Right forelimb (tissue), 1 donor: ENCODE measurements at places on chromosomes 13 and 19.
A peak's percentile ranks its signal among the peaks of the same experiment; 100 is the strongest.

DNA sequence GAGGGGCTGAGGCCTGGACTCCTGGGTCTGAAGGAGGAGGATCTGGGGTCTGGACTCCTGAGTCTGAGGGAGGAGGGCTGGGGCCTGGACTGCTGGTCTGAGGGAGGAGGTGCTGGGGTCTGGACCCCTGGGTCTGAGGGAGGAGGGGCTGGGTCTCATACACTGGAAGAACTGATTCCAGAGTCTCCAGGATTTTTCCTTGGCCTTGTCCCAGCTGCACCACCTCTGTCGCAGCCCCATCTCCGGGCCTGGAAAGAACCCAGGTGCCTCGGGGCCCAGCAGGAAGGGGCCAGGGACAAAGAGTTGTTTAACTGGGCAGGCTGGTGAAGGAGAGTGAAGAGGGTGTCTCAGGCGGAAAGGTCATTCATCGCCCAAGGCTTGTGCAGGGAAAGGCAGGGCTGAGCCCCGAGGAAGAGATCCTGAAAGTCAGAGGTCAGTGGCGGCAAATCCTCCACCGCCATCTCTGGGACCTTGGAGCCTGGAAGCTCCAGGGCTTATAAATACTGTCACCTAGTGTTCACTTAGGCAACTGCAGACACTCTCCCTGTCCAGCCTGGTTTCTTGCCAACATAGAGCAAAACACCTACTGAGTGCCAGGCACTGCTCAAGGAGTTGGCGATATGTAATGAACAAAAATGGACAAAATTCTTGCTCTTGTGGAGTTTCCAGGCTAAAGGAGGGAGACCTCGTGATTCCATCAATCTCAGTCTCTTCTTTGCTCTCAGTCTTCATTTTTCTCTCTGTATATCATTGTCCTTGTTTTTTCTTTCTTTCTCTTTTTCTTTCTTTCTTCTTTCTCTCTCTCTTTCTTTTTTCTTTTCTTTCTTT lies 4.4 kb upstream of the KCNN4 start:
- peak; percentile 64 for DNase-seq

- DNase-seq: no peak
Observed at GRCh38 chr19:48910803-48911202, 10.7 kb downstream of the NUCB1 start.

DNA sequence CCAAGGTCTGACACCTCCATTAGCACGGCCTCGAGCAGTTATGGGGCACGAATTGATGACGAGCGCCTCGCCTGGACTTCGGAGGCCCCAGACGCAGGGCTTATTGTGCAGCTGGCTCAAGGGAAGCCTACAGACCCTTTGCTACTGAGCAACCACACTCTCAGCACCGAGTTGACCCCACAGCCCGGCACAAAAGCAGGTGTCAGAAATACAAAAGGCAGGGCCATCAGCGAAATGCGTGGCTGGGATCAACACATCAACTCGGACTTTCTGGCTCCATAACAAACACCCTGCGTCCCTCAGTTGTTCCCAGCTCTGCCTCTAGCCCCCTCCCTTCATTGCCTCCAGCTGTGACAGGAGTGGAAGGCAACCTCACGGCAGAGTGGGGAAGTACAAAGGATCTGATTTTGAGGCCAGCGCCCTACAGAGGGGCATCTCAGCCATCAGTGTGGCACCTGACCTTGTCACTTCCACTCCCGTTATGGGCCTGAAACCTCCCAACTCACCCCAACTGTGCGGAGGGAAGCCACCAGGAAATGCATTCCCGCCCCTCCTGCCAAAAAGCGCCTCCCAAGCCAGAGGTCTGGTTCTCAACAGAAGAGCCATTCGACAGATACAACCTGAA lies 18.0 kb downstream of the PEPD start:
- no peak for DNase-seq

DNA sequence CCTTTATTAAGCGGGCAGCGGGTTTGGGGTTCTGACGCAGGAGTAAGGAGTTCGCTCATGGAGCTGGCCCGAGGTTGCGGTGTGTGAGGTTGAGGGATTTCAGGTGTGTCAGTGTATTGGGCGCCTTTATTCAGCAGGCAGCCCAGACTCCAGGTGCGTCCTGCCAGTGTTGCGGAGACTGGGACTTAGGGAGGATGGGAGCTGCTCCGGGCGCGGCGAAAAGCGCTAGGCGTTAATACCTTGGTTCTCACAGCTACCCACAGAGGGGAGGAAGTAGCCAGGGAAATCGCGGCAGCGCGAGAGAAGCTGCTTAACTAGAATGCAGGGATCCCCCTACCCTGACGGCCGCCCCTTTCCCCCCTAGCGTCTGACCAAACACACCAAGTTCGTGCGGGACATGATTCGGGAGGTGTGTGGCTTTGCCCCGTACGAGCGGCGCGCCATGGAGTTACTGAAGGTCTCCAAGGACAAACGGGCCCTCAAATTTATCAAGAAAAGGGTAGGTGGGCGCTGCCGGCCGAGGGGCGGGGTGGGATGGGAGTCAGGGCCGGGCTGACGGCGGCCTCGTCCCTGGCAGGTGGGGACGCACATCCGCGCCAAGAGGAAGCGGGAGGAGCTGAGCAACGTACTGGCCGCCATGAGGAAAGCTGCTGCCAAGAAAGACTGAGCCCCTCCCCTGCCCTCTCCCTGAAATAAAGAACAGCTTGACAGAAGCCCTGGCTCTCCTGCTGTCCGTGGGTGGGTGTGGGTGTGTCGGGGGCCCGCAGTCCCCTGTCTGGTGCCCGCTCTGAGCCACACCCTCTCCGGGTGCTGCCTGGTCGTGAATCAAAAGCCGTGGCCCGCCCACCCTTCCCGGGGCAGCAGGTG lies 1.1 kb downstream of the RPL36 start:
- DNase-seq: peak; percentile 80

- no peak for DNase-seq
Observed at GRCh38 chr19:37989855-37990254, 82.8 kb downstream of the SIPA1L3 start.

- no peak for DNase-seq
Observed at GRCh38 chr19:32542477-32543108, 38.4 kb upstream of the PDCD5 start.

DNA sequence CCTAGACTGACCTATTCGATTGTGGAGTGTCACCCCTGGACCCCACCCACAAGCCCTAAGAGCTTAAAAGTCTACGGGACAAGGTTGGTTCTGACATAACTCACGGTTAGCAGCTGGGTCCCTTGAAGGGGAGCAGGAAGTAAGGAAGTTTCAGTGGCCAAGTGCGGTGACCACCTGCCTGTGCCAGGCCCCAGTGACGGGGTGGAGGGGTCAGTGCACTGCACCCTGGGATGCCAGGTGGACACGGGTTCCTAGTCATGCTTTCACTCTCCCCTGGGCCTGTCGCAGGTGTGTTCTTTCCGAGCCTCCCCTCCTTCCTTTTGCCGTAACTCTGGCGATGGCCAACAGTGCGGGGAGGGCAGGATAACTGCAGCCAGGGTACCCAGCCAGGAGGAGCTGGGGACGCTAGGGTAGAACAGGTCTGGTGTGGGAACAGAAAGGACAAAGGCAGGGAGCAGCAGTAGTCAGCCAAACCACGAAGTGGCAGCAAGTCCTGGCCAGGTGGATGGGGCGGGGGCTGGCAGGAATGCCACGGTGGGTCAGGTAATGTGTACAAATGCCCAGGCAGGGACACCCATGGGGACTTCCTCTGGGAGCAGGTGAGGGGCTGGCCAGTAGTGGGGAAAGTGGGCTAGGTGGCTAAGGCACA lies 58.3 kb downstream of the RGCC start:
- no peak for DNase-seq

GRCh38 chr19:46299004-46299509 lies 2.2 kb downstream of the HIF3A start:
- peak; percentile 100 for DNase-seq
